ENCODE measurements at places on chromosomes 6 and 20.

- DNase-seq = no peak
Observed at GRCh38 chr6:39821742-39822532, 29.8 kb downstream of the DAAM2 start.

- no peak for DNase-seq
Observed at GRCh38 chr6:91813641-91814040, 1226.8 kb upstream of the MAP3K7 start.

DNA sequence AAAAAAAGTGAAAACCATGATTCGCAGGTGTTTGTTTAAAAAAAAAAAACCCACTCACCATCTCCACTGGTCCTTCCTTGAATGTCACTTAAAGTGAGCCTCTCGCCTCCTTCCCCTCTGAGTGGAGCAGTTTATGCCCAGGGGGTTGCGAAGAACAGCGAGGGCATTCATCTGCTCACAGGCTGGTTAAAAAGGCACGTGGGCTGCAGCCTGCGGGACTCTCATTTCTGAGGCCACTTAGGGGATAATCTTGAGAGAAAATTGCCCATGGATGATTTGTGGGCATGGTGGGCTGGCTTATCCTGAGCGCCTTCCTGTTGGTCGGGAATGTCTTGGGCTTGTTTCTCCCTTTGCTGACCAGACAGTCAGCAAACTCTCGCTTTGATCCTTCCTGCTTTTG is 18.9 kb downstream of the BCAS4 start:
- no peak for DNase-seq

- no peak for DNase-seq
Observed at GRCh38 chr6:34065466-34066217, 80.2 kb downstream of the GRM4 start.

All from iris pigment epithelial cell (primary cell).